ENCODE measurements at places on chromosomes 6 and 20. TPM values are rescaled to one million over a fixed set of nuclear protein-coding genes. Genes with fewer than 3 reads are reported as not detected.

BYSL gene
- 14.7 TPM for total RNA-seq

LBP gene
- total RNA-seq = not detected

GRCh38 chr20:43710370-43711044 is 16.3 kb downstream of the GTSF1L start:
- DNase-seq = no peak

DNA sequence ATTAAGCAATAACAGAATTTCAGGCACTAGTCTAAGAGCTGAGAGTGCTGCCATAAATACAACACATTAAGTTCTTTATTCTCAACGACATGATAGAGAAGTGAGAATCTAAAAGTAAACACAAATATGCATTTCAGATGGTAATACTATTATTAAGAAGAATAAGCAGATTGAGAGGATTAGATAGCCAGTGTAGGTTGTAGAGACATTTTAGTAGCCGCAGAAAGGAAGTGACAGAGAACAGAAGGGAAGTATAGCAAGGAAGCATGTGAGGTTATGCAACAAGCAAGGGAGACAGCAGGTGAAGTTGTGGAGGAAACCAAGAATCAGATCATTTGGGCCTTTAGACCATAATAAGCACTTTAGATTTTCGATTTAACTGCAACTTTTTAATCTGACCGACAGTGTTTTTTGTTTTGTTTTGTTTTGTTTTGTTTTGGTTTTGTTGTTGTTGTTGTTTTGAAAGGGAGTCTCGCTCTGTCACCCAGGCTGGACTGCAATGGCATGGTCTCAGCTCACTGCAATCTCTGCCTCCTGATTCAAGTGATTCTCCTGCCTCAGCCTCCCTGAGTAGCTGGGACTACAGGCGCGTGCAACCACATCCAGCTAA is 737.0 kb upstream of the ADGRB3 start:
- no peak for DNase-seq

DNA sequence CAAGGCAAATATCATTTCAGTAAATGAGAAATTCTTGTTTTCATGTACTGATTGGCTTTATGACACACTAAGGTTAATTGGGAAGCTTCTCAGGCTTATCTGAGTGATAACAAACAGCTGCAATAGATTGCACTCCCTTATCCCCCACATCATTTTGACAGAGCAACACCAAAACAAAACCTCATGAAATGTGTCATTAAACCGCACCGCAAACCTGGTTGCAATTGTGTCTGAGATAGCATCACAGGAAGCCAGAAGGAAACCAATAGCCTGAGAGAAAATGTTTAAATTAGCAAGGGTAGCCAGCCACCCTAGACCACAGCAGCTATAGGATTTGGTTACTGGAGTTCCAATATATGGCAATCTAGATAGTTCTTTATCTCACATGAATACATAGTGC is 31.6 kb upstream of the LAMA4 start:
- DNase-seq = no peak

- DNase-seq = no peak
These were observed 32.0 kb downstream of the MTHFD1L start for GRCh38 chr6:150897400-150897943.

DNA sequence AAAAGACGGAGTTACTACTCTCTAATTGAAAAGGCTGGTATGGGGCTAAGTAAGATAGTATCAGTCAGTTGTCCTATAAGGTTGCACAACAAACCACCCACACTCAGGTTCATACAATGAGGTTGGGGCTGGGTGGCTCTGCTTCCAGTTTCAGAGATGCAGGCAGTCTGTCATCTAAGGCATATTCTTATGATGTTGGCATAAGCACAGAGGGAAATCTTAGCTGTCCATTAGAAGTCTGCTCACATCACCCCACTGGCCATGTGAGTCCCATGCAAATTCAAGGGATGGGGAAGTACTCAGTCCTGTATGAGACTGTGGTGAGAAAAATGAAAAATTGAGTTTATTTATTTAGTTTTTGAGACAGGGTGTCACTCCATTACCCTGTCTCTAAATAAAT is 118.6 kb downstream of the LAMP5 start:
- DNase-seq = no peak

GRCh38 chr20:38872036-38872435 is 54.2 kb upstream of the FAM83D start:
- no peak for DNase-seq

DNA sequence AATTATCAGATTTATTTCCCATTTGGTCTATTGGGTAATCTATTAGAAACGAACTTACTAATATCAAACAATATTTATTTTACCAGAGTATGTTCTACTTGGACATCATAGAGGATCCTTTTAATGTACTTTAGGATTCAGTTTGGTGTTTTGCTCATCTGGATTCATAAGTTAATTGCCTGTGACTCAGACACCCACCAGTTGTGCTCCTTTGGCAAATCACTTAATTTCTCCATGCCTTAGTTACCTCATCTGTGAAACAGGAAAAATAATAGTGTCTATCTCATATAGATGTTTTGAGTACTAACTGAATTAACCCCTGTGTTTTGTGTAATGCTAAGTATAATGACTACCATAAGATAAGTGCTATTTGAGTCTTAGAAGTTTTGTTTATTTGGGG is 292.1 kb downstream of the LAMA2 start:
- no peak for DNase-seq

GRCh38 chr20:2914160-2914559 is 40.9 kb downstream of the PTPRA start:
- no peak for DNase-seq
